Activated T-cell treated with anti-CD3 and anti-CD28 coated beads for 4 hours (primary cell): ENCODE measurements at places on chromosomes 1 and 21.

DNA sequence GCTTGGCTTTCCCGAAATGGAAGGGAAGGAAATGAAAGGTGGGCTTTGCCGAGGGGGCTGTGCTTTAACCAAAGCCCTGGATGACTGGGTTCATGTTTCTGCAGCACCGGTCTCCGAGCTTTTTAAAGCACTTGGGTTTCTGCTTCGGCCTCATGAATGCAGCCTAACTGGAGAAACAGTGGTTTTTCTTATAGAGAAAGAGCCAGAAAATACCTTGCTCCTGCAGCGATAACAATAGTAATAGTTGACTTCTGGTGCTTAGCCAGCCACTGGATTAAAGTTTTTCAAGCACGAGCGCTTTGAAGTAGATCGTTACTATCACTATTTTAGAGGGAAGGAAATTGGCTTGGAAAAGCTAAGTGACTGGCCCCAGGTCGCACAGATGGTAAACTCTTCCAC lies 500 bp upstream of the DOCK7 start:
- no peak for DNase-seq

GRCh38 chr1:59574085-59574484 lies 240.7 kb upstream of the HOOK1 start:
- DNase-seq, result no peak

GRCh38 chr1:179142889-179143299 lies 61.0 kb downstream of the TOR3A start:
- no peak for DNase-seq

- no peak for DNase-seq
Measured at GRCh38 chr1:39965044-39965443, 10.1 kb downstream of the MFSD2A start.

DNA sequence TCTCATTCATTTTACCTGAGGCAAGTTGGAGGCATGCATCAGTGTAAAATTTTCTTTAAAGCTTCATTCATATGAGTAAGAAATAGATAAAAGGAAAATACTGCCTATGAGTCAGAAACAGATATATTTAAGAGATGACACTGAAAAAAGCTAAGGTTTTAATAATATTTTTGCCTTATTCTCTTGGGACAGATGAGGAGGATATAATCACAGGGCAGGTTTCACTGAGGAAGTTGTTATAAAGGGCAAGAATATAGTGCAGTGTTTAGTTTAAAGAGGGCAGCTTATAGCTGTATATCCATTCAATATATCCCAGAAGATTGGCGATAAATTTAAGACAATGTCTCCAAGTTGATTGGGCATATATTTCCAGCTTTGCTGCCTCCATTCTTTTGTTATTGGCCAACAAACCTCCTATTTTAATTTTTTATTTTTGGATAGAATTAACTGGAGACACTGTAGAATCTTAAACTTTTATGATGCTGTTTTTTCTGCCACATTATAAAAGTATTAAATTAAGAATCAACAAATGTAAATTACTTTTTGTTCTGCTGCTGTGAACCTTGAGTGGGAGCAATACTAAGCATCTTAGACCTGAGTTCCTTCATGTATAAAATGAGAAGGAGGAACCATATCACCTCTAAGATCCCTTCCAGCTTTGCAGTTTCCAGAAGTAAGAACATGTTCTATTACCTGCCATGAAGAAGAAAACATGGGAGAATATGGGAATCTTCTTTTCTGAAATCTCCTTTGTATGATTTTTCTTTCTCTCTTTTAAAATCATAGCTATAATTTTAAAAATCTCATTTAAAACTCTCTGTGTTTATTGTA lies 171.6 kb downstream of the S1PR1 start:
- DNase-seq, result no peak

DNA sequence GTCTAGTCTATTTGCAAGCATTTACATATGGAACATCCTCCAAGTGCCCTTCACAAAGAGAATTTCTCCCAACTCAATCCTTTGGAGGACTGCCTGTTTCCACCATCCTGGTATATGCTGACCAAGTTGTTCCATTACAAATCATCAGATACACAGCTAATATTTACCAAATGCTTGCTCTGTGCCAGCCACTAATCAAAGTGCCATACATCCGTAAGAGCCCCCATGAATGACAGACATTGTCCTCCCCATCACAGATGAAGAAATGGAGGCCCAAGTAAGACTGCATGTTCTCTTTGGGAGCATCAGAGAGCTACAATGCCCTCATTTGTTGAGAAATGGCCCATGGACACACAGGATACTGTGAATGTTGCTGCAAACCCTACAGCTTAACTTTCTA lies 130.0 kb upstream of the BACE2 start:
- DNase-seq, result no peak

GRCh38 chr1:181015251-181015615 lies 7.4 kb downstream of the STX6 start:
- DNase-seq, result no peak

- no peak for DNase-seq
Measured at GRCh38 chr1:241048622-241049021, 308.4 kb downstream of the RGS7 start.

DNA sequence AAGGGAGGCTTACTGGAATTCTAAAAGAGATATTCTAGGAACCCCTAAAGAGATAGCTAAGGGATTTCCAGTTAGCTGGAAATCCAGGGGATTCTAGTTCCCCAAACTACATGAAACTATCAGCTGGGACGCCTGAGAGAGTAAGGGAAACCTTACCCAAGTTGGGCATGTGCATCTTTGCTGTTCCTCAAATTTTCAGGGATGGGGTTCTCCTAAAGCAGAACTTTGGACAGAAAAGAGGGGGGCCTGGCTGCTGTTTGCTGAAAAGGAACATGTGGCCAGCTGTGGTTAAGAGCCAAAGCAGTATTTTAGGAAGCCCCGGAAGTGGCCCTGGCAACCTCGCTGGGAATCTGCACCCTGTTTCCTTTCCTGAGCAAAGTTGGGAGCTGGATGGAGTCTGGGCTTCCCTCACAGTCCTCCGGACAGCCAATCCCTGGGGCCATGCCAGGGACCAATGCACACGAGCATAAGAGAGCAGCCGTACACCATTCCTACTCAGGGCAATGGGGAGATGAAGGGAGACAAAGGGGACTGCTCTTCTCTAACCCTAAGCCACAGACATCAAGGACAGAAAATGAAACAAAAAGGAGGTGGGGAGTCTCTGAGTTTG lies 154.3 kb downstream of the PLXNA2 start:
- no peak for DNase-seq

DNA sequence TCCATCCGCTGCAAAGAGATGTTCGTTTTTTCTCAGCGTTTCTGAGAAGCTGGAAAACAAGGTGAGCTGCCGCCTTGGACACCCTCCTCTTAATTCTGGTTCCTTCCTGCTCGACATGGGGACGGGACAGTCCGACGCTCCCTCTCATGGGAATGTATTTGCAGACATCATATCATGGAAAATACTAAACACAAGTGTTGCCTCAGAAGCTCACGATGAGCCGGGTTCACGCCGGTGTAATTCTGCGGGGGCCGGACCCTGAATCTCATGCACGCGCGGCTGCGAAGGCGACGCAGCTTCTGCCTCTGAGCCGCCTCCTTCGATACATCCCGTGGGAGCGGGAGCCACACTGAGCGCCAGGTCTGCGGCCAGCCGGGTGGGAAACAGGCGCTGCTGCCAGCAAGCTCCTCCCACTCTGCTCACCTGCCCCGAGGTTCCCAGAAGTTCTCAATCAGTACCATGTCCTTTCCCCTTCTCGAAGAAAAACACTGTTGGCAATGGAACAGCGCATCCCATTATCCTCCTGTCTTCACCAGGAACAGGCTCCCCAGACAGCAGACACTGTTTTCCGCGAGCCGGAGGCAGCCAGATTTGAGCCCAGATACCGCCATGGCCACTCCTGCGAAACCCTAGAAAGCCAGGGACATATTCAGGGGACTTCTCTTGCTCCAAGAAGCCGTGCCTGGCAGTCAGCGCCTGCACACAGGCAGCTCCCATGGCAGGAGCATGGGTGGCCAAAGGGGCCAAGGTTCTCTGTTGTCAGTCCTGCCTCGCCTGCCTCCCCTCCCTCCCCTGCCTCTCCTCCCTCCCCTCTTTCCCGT lies 98.0 kb downstream of the WDR4 start:
- no peak for DNase-seq
